IPS DF 19.7 (cell line): ENCODE measurements at places on chromosomes 4 and X.

DNA sequence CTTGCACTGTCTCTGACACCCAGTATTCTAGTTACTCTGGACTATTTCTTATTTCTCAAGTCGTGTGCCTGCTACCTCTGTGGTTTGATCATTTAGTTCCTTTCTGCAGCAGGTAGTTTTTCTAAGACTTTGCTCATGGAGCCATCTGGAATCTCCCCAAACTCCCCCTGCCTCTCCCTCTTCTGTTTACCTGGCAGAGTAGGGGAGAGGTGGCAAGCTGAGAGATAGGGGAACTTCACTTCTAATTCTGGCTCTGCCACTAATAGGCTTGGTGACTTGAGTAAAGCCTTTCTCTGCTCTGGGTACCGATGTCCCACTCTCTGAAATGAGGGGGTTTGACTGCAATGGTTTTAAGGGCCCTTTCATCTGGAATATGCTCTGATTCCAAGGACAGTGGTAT, 141.3 kb downstream of the CPEB2 start:
- DNase-seq = no peak

DNA sequence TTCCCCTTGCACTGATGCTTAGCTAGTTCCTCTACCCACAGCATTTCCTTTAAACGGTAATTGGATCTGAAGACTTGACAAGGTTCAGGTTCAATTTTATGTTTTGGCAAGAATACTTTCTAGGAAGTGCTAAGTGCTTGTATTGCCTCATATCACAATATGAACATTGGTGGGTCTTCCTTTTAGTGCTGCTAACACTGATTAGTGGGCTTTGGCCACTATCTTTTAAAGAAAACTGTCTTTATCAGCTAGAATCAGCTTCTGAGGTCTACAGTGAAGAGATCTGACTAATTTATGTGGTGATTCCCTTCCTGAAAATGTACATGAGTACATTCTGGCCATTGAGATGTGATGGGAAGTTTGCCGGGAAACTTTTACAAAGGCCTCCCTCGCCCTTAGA, 316.7 kb upstream of the KLF3 start:
- no peak for DNase-seq

- DNase-seq = no peak
Observed at GRCh38 chr4:130468340-130468739, 1372.4 kb downstream of the C4orf33 start.

DNA sequence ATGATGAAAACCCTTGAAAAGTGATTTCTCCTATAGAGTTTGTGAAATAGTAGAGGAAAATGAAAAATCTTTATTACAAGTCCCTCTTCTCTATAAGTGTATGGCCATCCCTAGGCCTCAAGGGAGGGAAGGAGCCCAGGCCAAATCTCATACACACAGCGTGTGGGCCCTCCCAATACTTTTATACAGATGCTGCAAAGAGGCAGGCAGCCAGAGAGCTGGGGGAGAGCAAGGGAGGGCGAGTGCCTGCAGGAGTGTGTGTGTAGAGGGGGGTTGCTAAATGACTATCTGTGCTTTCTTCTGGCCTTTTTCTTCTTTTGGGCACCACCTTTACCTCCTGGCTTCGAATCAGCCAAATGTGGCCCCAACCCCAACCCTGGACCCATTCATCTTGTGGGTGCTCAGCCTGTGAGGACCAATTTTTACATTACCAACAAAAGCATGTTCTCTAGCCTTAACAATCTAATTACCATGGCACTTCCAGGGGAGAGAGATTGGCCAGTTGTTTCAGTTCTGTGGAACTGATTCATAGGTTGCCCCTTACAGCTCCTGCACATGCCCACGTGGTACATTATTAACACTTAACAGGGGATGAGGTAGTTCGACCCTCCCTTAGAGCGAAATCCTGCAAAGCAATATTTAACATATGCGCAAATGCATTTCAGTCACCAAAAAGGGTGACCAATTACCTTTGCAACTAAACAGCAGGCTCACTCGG, 2.0 kb downstream of the GPC3 start:
- no peak for DNase-seq
